ENCODE measurements at places on chromosomes 2 and 18. TPM values are rescaled to one million over a fixed set of nuclear protein-coding genes. Genes with fewer than 3 reads are reported as not detected.
A peak's percentile ranks its signal among the peaks of the same experiment; 100 is the strongest.

NAB1 gene
- total RNA-seq: 87.9 TPM

RAX gene
- total RNA-seq: not detected

DNA sequence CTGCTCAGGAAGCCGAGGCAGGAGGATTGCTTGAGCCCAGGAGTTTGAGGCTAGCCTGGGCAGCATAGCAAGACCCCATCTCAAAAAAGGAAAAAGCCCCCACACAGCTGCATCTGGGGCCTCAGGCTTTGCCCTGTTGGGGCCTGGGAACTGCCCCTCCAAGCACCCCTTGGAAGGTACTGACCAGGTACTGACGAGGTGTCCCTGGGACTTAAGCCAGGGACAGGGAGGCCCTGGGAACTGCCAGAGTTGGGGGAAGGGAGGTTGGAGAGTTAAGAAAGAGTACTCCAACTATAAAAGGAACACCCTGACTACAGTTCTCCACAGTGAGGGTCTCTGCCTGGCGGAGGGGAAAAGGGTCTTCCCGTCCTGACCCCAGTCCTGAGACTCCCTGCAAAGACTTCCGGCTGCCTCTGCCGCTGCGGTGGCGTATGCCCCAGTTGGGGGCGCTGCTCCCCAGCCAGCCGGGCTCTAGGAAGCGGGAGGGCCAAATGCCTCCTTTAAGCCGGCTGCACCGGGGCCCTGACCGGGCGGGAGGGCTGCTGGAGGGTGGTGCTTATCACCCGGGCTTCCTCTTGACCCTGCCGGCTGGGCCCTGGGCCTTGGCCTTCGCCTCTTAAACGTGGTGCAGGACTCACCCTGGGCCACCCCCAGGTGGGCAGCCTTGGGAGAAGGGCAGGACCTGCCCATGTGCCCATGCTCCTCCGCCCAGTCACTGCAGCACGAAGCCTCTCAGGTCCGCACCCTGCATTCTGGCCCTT lies 12.8 kb downstream of the SLC30A3 start:
- no peak overlapping the region for H3K27ac ChIP-seq
- H3K36me3 ChIP-seq: no peaks in the 10 kb centered on the region
- H3K4me1 ChIP-seq: no peaks in the 10 kb centered on the region
- DNase-seq: peak; percentile 73
- H3K4me3 ChIP-seq: no peak overlapping the region

FARSB gene
- total RNA-seq: 50.9 TPM

- no peak overlapping the region for H3K27ac ChIP-seq
- no peaks in the 10 kb centered on the region for H3K4me1 ChIP-seq
- DNase-seq: no peak
- H3K4me3 ChIP-seq: no peak overlapping the region
- H3K36me3 ChIP-seq: no peaks in the 10 kb centered on the region
These were observed 26.0 kb downstream of the SATB2 start for GRCh38 chr2:199431746-199432213.

GRCh38 chr2:13806539-13806938 lies 826.0 kb upstream of the LRATD1 start:
- no peaks in the 10 kb centered on the region for H3K27me3 ChIP-seq
- no peak for DNase-seq
- no peak overlapping the region for H3K27ac ChIP-seq
- no peak overlapping the region for H3K4me3 ChIP-seq
- no peaks in the 10 kb centered on the region for H3K4me1 ChIP-seq
- H3K36me3 ChIP-seq: no peaks in the 10 kb centered on the region

DNA sequence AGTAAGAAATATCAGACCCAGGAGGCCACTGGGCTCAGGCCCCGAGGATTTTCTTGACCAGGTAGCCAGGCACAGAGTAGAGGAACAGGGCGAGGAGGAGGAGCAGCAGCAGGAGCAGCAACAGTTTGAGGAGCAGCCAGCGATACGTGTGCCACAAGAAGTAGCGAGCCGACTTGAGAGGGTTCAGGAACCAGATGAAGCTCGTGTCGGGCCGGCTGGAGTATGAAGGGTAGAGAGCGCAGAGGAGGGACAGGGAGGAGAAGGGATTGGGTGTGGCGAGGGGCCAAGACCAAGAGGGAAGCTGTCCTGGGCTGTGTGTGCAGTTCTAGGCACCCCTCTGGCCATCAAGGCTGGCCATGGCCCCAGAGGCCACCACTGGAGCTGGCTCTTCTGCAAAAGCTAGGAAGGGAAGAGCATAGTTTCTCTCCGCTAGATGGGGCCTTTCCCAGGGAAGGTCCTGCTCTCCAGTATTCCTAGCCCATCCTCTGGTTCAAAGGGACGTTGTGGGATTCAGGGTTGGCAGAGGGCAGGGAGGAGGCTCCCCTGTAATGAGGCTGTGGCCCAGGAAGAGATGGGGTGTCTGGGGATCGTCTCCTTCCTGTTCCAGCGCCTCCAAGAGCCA lies 17.8 kb downstream of the OTOF start:
- no peak overlapping the region for H3K4me3 ChIP-seq
- H3K36me3 ChIP-seq: no peaks in the 10 kb centered on the region
- H3K27me3 ChIP-seq: no peaks in the 10 kb centered on the region

- H3K27me3 ChIP-seq: no peaks in the 10 kb centered on the region
- no peak overlapping the region for H3K4me3 ChIP-seq
- H3K4me1 ChIP-seq: no peaks in the 10 kb centered on the region
- DNase-seq: no peak
These were observed 154.3 kb downstream of the TMEM163 start for GRCh38 chr2:134564549-134564948.

GRCh38 chr2:47058003-47058931 lies 96.8 kb downstream of the STPG4 start:
- peaks cover 5% of the 10 kb centered on the region for H3K4me1 ChIP-seq
- H3K4me3 ChIP-seq: no peak overlapping the region
- 0 out of 2 replicates have a peak, but pooled peaks cover 1% of the 10 kb centered on the region for H3K36me3 ChIP-seq
- peak overlapping the region; percentile 71 for H3K27ac ChIP-seq
- H3K27me3 ChIP-seq: no peaks in the 10 kb centered on the region

- no peaks in the 10 kb centered on the region for H3K36me3 ChIP-seq
- H3K4me3 ChIP-seq: peak overlapping the region; percentile 41
- DNase-seq: no peak
- H3K4me1 ChIP-seq: peaks cover 4% of the 10 kb centered on the region
- H3K27ac ChIP-seq: no peak overlapping the region
These were observed 1.6 kb upstream of the ALKAL2 start for GRCh38 chr2:289362-290089.

AGAP1 gene
- 41.7 TPM for total RNA-seq

DNA sequence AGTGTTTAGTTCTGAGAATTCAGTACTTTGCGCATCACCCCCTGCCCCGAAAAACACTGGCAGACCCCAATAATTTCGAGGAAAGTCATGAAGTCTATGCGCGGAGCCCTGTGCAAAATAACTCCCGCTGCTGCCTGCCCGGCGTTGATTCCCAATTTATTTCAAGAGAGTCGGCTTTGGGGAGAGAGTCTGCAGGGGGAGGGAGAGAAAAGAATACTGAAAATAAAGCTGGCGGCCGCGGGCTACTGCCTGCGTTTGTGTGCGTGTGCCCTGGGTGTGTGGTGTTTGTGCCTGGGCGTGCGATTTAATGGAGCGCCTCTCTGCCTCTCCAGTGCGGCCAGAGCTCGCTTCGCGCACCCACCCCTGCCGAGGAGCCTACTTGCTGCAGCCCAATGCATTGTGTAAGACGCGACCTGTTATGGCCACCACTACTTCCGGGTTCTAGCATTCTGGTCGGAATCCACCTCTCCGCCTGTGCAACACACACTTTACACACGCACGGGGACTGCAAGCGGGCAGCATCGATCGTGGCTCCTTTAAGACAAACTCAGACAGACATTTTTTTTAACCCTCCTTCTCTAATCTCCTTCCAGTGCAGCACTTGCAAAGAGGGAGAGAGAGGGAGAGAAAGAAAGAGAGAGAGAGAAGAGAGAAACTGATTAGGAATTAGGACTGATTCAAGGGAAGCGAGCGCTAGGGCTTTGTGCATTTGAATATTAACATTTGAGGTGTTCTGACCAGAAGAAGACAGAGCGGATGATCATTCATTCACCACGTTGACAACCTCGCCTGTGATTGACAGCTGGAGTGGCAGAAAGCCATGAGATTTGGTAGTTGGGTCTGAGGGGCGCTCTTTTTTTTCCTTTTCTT lies at the start of gene MEIS1:
Gene MEIS1, plus strand, starts transcription at position 447 of the 870 bp plus-strand sequence. CDS start 732 bp downstream, outside the sequence.
- H3K4me1 ChIP-seq: peaks cover 16% of the 10 kb centered on the region
- peak within 1 kb of the TSS; percentile 75 for H3K4me3 ChIP-seq
- peak within 1 kb of the TSS; percentile 82 for H3K27ac ChIP-seq
- no peaks in the 10 kb centered on the region for H3K36me3 ChIP-seq
